ENCODE measurements at places on chromosomes 5 and 9. TPM values are rescaled to one million over a fixed set of nuclear protein-coding genes. Genes with fewer than 3 reads are reported as not detected.

GRXCR2 gene
- total RNA-seq = not detected

- no peak for ATAC-seq
Observed at GRCh38 chr5:131983244-131983771, 28.1 kb downstream of the ACSL6 start.

GRCh38 chr5:161548487-161549094 is 2.1 kb upstream of the GABRB2 start:
- peak; percentile 22 for ATAC-seq

- no peak for ATAC-seq
Observed at GRCh38 chr9:108816037-108816436, 39.7 kb downstream of the ACTL7B start.

C5orf58 gene
- total RNA-seq = not detected

- ATAC-seq = no peak
Observed at GRCh38 chr5:13659391-13659790, 285.1 kb downstream of the DNAH5 start.

DNA sequence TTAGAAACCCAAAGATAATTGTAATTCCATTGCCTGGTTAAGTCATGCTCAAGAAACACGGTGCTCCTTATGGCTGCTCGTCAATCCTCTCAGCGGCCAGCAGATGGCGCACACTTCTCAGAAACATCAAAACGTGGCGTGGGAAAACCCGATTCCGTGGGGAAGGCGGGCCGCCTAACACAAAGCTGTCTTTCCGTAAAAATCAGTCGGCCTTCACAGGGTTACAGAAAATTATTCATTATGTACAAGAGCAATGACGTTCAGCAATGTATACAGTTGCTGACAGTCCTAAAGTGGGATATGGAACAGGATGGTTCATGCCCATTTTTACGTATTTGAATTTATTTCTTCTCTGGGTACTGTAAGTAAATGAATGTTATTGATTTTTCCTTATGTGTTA is 83.5 kb downstream of the PDE4D start:
- peak; percentile 69 for ATAC-seq

GRCh38 chr9:98997604-98998003 is 53.9 kb downstream of the COL15A1 start:
- ATAC-seq = no peak

GRCh38 chr5:149485655-149486615 is 65.3 kb downstream of the CSNK1A1 start:
- peak; percentile 86 for ATAC-seq

DNA sequence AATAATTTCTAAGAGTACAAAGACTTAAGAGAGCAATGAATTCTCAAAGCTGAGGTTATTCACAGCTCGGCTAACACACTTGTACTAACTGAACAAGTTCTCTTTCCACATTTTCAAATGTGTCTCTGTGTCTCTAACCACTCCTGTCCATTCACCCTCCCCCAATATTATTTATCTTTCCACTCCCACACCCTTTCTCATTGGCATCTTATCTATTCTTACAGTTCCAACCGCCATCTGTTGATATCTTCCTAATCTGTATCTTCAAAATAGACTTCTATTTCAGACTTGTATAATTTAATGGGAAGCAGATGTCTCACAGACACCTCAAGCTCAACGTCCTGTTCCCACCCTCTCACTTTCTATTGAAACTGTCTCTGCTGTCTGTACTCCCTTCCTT is 205.9 kb downstream of the ANXA1 start:
- ATAC-seq = no peak

C1QTNF3 gene
- total RNA-seq = 1.2 TPM

PTPRD gene
- 8.7 TPM for total RNA-seq

DNA sequence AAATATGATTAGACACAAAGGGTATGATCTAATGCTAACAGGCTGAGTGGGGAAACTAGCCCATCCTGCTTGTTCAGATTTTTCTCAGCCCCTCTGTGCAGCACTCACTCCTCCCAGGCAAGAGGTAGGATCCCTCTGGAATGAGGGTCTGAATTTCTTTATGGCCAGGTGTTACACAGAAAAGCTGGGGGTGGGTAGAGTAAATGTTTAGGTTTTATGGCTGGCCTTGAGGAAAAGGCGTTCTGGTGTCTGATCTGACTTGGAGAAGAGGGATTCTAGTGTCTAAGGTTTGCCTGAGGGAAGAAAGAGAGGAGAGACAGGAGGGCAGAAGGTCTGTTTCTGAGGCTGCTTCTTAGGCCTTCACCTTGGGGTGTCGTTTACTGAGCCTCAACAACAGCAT is 97.3 kb downstream of the MUSK start:
- no peak for ATAC-seq

ARL14EPL gene
- not detected for total RNA-seq

DNA sequence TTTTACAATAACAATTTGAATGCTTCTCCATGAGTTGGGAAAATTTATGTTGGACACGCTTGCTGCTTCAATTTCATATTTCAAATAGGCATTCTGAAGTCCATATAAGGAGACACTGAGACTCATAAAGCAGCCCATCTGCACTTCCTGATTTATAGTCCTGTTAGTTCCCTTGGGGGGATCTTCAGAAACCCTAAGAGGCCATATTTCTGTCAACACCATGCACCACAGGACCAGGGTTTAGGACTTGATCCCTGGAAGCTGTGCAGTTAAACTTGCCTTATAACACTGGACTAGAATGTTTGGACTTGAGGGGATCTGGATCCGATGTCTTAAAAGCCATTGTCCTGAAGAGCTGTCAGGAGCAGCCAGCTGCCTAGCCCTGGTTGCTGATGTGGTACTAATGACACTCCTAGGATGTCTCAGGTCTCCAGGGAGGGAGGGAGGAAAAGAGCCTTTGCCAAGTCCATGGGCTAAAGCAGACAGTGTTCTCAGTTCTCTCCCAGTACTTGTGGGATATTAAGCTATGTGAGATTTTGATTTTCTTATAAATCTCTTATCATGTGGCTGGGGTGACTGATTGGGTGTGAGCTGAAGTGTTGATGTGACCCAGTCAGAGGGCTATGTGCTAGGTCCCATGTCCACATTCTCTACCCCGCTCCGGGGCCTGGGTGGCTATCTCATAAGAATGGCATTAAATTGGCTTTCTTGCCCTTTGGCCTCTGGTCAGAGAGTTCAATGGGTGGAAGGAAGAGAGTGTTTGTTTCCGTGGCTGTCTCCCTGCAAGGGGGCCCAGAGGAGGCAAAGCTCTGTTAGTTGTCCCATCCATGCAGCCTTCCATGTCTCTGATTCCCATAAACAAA is 399.8 kb downstream of the OSTF1 start:
- no peak for ATAC-seq

QRFP gene
- not detected for total RNA-seq

DNA sequence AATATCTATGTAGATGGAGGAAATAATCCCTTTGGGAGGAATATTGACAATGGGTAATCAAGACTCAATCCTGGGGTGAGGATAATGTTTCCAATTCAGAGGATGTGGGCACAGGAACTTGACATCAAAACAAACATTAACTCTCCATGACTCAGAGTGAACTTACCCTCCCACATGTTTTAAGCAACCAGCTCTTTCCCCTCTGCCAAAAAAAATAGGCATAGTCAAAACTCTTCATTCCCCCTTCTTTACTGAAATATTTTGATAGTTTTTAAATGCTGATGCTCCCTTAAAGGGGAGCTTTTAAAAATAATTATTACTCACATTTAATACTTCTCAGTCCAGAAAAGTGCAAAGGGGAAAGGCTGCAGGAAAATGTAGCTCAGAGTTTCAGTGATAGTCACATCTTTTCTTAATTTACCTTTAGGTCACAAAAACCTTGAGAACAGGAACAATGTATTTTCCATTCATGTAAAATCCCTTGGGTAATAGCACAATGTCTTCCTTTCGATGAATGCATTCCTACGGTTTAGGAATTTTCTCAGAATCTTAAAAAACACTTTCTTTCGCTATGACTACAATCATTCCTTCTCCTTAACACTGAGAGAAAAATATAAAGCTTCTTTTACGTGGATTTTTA is 298.4 kb upstream of the GRAMD2B start:
- ATAC-seq = no peak

DNA sequence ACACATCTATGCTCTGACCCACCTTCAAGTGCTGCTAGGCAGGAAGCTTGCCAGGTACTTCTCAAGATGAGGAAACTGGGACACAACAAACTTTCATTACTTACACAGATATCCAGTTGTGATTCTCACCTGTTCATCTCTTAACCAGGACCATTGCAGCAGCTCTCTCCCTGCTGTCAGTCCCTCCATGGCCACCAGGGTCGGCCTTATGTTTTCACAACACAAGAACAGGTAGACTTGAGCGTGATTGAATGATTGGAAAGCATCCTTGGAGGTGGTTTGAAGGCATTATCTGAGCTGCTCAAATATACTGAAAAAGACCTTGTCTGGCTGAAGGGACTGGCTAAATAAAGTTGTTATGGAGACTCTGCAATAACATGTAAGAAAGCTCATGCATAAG is 94.4 kb downstream of the MTREX start:
- no peak for ATAC-seq

- no peak for ATAC-seq
Observed at GRCh38 chr9:75775166-75775565, 115.3 kb upstream of the PCSK5 start.

PCDHA1 gene
- total RNA-seq = not detected

DNA sequence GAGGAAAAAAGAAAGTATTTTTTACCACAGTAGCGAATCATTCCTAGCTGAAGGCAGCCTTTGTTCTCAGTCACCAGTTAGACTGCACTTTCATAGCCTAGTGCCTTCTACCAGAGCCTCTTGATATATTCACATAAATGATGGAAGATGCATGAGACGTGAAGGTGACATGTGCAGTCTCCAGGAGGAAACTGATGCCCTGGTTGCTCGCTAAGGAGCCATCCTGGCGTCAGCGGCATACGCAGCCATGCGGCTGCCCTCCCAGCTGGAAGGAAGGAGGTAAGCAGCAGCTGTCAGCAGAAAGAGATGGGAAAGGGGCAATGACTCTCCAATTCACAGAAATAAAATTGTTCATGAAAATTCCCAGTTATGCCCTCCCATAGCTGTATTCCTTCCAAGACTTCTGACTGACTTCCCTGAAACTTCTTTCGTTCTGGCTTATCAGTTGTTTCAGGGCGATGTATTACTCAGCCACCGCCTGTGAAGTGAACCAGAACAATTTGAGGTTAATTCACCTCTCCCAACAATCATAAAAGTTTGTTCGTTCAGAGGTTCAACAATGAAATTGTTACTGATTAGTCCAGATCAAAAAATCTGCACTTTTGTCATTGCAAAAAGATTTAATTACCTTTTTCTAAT is 331.2 kb downstream of the NR2F1-AS1 start:
- no peak for ATAC-seq

ARHGEF39 gene
- total RNA-seq = 2.4 TPM

KIF12 gene
- total RNA-seq = 0.56 TPM

CNOT8 gene
- total RNA-seq = 25.7 TPM

GRCh38 chr9:20357037-20357432 is 265.3 kb downstream of the MLLT3 start:
- peak; percentile 49 for ATAC-seq

GRCh38 chr5:154236536-154237375 is 46.2 kb downstream of the GALNT10 start:
- no peak for ATAC-seq

CLIC3 gene
- total RNA-seq = 154 TPM

HTR1A gene
- total RNA-seq = not detected

DMXL1 gene
- total RNA-seq = 27.5 TPM

GRCh38 chr5:136016945-136017530 is 11.8 kb upstream of the TGFBI start:
- peak; percentile 12 for ATAC-seq

DNA sequence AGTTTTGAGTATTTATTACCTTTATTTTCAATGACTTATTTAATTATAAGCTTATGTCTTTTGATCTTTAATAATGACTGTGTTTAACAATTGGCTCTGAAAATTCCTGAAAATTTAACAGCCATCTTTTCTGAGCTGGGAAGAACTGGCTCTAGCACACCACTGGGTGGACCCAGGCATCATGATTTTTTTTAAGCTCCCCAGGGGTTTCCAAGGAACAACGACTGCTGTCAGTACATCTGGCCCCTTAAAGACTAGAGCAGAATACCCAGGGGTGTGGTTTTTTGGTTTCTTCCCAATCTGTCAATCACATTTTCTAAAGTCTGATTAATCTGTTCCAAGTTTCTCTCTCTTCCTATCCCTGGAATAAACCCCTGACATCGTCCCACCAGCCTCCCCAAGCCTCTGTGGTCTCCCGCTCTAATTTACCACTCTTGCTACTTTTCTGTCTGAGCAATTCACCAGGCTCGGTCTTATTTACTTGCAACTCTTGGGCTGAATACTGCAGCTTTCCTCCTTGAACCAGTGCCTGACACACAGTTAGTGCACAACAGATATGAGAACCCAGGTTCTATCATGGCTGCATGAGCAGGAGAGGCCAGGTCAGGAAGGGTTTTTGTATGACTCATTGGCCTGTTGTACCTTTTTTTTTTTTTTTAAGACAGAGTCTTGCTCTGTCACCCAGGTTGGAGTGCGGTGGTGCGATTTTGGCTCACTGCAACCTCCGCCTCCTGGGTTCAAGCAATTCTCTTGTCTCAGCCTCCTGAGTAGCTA is 321.9 kb downstream of the ZSWIM6 start:
- ATAC-seq = no peak

PCDHGA7 gene
- 1.6 TPM for total RNA-seq

- ATAC-seq = no peak
Observed at GRCh38 chr5:159851053-159851452, 65.2 kb upstream of the ADRA1B start.

SH3TC2 gene
- 3.4 TPM for total RNA-seq

SPATA6L gene
- total RNA-seq = 3.1 TPM

- ATAC-seq = no peak
Observed at GRCh38 chr5:83219495-83219894, 142.1 kb downstream of the XRCC4 start.

- no peak for ATAC-seq
Observed at GRCh38 chr5:146995878-146996277, 117.3 kb upstream of the PPP2R2B start.

DNA sequence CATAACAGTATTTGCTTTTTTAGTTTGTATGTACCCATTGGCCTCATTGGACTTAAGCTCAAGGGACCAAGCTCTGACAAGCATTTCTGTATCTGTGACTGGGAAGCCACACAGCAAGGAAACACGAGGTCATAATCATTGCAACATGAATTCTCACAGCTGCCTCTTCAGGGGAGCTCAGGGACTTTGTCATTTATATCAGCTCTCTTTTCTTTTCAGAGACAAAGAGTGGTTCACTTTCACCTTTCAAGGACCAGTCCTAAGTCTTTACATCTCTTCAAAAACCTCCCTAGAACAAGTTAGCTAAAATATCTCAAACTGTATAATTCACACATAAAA is 58.6 kb downstream of the ADAMTS12 start:
- ATAC-seq = no peak

DNA sequence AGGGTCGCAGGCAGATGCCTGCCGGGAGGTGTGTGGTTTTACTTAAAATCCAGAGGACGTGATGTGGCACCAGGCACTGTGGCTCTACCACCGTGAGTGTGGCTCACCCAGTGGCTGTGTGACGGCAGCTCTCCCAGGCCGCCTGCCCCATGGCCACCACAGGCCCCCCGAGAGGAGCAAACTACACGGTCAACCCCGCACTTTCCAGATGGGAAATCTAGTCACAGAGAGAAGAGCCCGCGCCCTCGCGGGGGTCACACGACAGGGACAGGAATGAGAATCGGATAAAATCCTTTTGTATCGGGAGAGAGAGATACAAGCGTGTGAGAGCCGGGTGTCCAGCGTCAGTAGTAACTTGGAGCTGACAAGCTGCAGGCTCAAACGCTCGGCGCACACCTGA is 24.4 kb downstream of the TERT start:
- no peak for ATAC-seq

All from esophagus mucosa (tissue), 1 donor.